NCI-H1092 treated with DMSO at 0.1 percent for 48 hours (cell line): ENCODE measurements at places on chromosomes 6 and 20.

DNA sequence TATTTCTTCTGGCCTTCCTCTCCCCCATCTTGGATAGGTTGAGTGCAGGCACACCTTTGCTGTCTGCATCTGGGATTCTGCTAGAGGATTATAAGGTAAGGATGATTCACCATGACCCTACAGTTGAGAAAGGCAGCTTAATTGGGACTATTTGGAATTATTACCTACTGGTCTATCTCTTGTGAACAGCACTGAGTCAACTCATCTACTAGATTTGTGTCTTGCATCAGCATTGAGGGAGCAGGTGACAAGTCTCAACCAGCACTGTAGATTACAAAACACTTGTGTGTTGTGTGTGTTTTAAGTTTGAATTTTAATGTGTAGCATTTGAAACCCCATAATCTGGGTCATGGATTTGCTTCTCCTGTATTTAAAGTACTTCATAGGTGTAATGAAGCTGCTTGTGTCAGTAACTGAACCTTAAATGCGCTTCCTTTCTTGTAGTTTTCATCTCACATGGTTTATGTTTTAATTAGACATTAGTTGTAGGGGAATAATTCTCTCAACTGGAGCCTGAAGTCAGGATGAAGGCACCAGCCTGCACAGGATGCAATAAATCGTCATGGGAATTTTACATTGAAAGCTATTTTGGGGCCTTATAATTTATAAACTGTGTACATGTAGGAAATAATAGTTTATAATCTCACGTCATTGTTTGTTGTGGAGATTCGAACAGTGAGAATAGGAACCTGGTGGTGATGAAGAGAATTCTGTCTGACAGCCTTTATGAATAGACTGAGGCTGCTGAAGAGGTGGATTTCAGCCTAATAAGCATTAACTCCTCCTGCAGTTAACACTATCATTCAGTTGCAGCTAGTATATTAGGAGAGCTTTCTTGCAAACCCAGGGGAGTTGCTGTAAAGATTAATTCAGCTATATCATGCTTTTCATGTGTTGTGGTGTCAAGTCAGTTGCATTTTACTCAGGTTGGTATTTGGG is 125.1 kb downstream of the JARID2 start:
- DNase-seq = no peak

DNA sequence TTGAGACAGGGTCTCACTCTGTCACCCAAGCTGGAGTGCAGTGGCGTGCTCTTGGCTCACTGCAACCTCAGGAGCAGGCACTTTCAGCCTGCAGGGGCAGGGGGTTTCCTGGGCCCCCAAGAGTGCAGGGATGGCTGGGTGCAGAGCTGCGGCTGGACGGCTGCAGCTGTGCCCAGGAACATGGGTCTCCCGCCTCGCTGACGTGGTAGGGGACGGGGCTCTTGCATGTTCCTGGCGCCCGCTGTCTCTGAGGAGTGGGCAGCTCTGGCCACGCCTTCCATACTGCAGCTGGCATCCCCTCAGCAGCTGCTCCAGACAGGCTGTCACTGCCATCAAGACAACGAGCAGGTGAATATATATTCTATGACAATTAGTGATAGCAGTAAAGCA is 2.2 kb upstream of the DEK start:
- no peak for DNase-seq

DNA sequence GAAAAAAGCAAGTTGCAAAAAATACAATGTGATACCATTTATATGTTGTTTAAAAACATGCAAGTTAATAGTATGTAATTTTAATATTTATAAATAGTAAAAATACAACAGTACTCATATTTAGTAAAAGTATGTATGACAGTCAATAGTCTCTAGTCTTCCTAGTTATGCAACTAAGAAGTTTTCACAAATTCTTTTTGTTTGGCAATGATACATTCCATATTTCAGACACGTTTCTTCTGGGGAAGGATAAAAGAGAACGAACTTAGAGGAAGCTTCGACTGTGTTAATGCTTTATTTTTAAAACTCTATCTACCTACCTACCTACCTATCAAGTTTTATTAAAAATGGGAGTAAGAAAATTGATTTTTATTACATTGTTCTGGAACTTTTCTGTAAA is 77.7 kb downstream of the UBE3D start:
- no peak for DNase-seq

DNA sequence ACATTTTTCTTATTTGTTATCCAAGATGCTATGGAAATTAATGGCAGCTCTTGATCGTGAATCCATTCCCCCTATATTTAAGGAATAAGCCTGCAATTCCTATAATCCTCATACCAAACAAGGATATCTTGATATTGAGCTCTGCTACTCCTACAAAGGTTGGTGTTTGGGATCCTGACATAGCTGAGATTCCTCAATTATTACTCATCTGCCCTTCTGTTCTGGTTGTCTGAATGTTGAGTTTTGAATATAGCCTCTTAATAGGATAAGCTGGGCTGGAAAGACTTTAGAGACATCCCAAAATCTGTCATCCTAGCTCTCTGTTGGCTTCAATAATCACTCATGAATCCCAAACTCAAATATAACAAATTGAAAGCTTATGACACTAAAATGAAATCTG is 49.9 kb downstream of the CLIC5 start:
- no peak for DNase-seq
